ENCODE measurements at places on chromosomes 11 and 22.

- no peak for DNase-seq
Observed at GRCh38 chr11:125320347-125321076, 156.0 kb downstream of the PKNOX2 start.

GRCh38 chr11:69588270-69588669, 52.7 kb upstream of the CCND1 start:
- DNase-seq = no peak

DNA sequence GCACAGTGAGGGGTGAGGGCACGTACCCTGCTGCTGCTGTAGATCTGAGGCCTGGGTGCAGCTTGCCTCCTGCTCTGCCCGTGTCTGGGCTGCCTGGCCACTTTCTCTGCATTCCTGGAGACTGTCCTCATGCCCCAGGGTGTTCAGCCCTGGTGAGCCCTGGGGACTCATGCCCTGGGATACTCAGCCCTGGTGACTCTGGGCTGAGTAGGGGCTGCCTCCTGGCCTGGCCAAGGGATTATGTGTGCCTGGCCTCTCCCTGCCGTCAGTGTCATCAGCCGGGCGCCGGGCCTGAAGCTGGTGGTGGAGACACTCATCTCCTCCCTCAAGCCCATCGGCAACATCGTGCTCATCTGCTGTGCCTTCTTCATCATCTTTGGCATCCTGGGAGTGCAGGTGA, 94.7 kb downstream of the CACNA1I start:
- no peak for DNase-seq

DNA sequence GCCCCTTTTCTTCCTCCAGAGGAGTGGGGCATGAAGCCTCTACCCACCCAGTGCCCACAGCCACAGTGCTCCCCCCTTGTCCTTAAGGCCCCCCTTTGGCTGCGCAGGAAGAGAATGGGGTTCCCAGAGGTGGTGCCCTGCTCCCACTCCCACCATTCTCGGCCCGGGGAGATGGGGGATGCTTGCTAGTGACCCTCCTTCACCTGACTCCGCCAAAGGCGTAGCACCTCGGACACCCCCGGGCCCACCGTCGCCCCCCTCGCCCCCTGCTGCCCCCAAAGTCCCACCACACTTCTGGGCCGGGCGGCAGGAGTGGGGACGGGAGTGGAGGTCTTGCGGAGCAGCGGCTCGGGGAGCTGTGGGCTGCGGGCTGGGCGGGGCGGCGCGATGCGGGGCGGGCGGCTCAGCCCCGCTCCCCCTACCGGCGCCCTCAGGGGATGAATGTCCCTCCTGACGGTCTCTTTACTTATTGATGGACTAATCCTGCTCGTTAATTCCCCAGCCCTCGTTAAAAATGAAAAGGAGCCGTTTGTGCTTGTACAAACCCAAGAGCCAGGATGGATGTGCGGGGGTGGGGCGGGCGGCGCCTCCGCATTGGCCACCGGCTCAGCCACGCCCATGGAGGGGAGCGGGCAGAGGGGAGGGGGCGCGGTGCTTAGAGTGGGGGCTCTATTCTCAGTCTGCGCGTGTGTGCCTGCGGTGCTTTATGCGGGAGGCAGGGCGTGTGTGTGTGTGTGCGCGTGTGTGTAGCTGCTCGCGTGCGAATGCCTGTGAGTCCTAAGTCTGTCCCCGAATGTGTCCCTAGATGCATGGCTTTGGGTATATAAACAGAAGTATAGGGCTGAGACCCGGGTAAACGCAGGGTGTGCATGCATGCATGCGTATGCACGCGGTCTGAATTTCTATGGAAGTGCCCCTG, 25.6 kb downstream of the SYT7 start:
- no peak for DNase-seq

DNA sequence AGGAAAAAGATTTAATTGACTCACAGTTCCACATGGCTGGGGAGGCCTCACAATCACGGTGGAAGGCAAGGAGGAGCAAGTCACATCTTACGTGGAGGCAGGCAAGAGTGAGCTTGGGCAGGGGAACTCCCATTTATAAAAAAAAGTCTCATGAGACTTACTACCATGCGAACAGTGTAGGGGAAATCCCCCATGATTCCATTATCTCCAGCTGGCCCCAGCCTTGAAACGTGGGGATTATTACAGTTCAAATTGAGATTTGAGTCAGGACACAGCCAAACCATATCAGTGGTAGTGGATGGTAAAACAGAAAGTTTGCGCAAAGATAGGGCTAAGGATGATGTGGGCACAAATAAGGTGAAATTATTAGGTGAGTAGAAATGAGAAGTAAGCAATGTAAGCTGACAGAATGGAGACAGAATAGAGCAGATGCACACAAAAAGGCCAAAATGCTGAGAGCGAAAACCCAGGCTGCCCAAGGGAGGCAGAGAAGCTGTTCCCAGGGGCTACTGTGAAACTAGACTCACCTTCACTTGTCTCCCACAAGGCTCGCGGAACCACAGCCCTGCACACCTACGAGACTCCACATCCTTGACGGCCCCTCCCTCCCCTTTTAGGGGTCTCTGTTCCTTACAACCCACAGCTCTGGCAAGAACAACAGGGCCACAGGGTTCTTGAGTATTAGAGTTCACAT, 377.6 kb downstream of the CADM1 start:
- no peak for DNase-seq

GRCh38 chr11:35796562-35796961, 134.0 kb downstream of the TRIM44 start:
- DNase-seq = no peak

DNA sequence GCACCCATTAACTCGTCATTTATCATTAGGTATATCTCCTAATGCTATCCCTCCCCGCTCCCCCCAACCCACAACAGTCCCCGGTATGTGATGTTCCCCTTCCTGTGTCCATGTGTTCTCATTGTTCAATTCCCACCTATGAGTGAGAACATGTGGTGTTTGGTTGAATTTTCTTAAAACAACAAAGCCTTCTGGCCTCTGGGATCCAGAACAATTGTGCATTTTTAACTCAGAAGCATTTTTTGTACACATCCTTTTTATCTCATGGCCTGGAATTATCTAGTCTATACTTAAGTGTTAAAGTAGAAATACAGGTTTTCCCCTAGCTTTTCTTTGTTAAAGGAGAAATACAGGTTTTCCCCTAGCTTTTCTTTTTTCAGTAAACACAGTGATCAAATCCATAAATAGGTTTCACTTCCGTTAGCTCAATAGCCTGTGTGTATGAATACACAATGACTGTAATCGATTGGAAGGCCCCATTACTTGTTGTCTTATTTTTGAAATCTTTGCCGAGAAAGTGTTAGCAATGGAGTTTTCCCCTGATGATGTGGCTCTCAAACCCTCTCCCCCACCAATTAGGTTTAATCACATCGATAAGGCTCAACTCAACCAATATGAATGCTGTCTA, 125.6 kb upstream of the PITPNB start:
- no peak for DNase-seq

- no peak for DNase-seq
Observed at GRCh38 chr11:121864660-121865059, 251.4 kb downstream of the BLID start.
